ENCODE measurements at places on chromosomes 2 and 18.

DNA sequence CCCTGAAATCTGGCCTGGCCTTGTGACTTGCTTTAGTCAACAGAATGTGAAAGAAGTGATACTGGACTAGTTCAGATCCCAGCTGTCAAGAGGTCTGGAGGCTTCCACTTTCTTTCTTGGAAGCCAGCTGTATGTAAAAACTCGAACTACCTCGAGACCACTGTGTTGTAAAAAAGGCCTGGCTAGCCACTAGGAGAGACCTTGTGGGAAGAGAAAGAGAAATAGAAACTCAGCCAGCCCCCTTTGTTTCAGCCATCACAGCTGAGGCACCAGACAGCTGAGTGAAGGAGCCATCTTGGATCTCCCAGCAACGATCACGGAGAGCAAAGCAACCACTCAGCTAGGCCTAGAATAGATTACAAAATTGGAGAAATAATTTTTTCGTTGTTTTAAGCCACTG, 324.9 kb upstream of the TCF4 start:
- DNase-seq = no peak

DNA sequence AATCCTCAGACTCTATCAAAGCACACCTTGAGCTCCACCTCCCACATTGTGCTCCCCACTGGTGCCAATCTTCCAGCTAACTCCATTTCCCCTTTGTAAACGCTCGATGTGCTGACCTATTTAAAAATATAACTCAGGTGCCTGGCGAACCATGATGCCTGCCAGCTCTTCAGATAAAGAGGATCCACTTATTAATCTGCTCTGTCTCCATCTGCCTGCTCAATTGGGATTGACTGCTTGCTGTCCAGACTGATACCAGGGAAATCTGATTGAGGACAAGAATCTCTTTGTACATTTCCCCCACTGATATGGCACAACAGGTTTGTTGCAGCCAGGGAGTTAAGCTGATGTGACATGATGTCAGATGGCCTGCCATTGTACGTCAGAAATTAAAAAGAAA, 2036.5 kb upstream of the CELF4 start:
- no peak for DNase-seq

GRCh38 chr2:214856137-214856536, 46.7 kb upstream of the BARD1 start:
- DNase-seq = no peak

GRCh38 chr2:34025196-34025595, 426.1 kb upstream of the FAM98A start:
- DNase-seq = no peak

DNA sequence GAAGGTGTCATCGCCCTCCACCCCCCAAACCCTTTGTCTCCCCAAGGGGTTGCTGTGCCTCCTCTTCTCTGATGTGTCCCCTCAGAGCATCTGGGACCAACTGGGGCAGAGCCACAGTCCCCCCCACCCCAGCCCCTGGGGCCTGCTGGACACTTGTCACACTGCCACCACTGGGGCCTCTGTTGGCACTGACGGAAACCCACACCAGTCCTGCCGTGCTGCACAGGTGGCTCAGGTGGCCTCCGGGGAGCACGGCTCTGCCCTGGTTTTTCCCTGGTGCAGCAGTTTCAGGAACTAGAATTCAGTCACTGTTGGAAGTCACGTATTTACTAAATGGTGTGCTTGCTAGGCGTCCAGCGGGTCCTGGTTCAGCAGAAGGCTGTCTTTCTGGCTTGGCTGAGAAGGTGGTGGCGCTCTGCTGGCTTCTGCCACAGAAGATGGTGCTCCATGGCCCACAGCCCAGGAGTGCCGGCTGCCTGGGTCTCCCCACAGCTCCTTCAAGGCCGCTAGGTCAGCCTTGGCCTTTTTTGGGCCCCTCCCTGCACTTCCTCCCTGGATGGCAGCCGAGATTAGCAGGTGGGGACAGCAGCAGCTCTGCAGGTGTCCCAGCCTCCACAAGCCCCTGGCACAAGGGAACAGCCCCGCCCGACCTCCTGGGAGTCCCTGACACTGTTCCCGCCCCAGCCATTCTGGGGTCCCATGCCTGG, 18.6 kb upstream of the KLHL30 start:
- DNase-seq = no peak

All from left lung (tissue), 14 donors.